ENCODE measurements at places on chromosomes 2 and 18.

DNA sequence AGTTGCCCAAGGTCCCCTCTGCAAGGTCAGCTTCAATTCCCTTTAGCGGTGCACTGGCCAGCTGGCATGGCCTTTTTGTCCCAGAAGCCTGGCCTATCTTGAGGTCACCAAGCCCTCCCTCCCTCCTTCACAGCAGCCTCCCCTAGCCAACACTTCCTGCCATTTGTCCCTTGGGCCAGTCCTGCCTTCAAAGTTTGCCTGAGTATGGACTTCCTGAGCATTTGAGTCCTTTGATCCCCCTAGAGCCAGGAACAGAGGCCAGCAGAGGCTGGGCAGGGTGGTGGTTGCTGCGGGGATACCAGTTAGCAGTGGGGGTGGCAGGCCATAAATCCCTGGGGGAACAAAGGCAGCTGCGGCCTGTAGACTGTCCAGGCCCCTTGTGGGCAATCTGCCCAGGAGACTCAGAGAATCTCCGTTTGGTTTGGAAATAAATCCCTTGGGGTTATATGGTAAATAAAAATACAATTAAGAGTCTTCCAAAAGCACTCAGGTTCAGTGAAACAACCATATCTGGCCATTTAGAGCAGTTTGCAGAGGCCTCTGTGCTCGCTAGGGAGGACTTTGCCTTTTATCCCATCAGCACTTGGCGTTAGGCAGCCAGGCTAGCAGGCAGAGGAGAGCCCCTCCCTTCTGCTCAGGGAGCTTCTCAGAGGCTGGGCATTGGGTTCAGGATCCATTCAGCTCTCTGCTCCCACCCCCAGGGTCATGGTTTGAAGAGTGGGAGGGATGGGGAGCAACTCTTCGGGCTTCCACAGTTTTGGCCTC, 3.1 kb upstream of the HES6 start:
- DNase-seq = peak; percentile 55

DNA sequence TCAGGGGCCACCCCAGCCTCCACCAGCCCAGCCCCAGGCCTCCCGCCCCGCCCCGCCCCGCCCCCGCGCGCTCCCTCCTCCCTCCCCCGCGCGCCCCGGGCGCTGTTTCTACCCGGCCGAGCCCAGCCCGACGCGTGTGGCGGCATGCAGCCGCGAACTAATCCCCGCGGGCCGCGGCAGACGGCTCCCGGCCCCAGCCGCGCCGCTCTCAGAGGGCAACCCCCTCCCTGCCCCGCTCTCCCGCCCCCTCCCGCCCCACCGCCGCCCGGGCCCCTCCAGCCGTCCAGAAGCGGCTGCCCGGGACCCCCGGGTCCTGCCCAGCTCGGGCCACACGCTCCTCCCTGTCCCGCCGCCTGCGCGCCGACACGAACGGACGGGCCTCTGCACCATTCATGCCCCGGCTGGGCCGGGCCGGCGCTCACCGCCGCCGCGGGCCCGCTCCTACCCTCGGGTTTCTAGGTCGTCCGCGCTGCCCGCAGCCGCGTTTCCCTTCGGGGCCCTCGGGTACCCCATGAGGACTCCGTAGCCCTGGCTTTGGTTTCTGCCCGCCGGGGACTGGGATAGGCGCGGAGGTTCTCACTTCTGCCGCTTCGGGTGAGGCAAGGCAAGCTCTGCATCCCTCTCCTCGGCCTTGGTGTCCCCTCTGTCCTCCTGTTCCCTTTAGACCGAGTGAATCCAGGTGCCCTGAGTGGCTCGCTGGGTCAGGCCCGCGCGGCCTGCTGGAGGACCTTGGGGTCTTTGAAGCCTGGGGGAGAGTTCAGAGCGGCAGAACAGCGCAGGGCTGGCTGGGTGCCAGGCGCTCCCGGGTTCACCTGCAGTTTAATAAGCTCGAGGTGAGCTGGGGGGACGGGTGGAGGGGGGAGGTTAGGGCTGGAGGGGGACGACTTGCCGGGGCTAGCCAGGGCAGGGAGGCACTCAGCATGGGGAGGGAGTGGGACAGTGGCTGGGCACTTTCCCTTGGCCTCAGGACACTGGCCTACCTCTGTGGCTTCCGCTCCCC, 3.1 kb downstream of the WNT10A start:
- DNase-seq = no peak

- DNase-seq = peak; percentile 65
Measured at GRCh38 chr2:21422050-21422449, 298.3 kb downstream of the TDRD15 start.

GRCh38 chr2:26540961-26541360, 63.0 kb upstream of the OTOF start:
- DNase-seq = peak; percentile 52

DNA sequence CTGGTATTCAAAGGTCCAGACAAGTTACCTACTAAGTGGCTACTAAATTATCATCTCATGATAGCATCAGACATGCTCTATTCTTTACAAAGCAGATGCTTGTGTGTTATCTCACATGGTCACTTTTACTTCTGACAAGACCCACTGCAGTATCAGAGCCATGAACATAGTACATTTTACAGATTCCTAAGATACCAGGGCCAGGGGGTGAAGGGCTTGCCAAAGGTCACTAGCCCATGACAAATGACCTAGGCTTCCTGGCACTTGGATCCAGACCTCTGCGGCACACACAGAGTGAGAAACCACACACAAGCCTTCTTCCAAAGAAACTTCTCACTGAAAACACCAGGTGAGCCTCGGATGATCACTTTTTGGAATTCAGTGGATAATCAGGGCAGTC, 446.8 kb downstream of the EIPR1 start:
- no peak for DNase-seq

- DNase-seq = no peak
Measured at GRCh38 chr2:166163775-166164174, 36.0 kb upstream of the SCN1A start.

GRCh38 chr18:24942144-24942543, 409.8 kb downstream of the ZNF521 start:
- peak; percentile 32 for DNase-seq

DNA sequence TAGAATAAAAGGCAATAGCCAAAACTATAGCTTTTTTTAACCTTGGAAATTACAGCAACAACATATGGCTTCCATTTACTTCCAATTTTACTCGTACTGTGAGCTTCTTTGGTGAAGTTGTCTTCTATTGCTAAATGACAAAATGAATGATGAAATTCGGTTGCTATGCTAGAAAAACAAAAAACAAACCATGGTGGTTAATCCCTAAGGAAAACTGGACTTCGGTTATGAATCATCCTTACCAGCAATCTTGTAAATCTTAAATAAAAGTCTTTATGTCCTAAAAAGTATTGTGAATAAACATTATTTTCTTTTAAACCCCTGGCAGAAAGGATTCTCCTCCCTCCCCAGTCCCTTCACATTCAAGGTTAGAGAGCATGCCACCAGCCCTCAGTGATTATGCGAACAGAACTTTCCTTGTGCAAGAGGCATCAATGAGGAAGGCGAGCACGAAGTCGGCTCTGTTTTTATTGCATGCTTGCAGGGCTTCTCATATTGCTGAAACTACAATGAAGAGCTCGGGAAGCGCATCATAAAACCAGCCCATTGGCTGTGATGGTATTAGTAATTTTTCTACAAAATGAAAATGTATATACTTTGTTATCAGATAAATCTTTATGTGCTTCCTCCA, 62.9 kb downstream of the ZNF521 start:
- DNase-seq = no peak

All from NCI-H345 (cell line).